Kasumi-1 (cell line): ENCODE measurements at places on chromosomes 7 and 10.

- DNase-seq: no peak
Observed at GRCh38 chr7:21656796-21657195, 114.0 kb downstream of the DNAH11 start.

- no peak for DNase-seq
Observed at GRCh38 chr7:143199040-143199439, 15.8 kb downstream of the TAS2R39 start.

- no peak for DNase-seq
Observed at GRCh38 chr10:100446130-100446761, 16.6 kb upstream of the WNT8B start.

- DNase-seq: no peak
Observed at GRCh38 chr7:132353936-132354335, 222.3 kb downstream of the PLXNA4 start.

DNA sequence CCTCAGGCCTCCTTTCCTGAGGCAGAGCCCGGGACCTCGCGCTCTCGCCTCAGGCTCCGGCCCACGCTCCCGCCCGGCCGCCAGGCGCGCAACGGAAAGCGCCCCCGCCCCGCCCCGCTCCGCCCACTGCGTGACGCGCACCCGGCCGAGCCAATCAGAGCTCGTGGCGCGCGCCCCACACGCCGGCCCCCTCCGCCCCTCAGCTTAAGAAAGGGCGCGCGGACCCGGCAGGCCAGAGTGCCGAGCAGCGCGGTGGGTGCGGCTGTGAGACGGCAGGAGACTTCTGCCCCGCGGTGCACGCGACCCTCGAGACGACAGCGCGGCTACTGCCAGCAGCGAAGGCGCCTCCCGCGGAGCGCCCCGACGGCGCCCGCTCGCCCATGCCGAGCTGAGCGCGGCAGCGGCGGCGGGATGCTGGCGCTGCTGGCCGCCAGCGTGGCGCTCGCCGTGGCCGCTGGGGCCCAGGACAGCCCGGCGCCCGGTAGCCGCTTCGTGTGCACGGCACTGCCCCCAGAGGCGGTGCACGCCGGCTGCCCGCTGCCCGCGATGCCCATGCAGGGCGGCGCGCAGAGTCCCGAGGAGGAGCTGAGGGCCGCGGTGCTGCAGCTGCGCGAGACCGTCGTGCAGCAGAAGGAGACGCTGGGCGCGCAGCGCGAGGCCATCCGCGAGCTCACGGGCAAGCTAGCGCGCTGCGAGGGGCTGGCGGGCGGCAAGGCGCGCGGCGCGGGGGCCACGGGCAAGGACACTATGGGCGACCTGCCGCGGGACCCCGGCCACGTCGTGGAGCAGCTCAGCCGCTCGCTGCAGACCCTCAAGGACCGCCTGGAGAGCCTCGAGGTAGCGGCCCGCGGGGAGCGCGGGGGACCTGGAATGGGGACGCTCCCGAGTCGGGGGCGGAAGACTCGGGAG is at the start of gene NPTX2:
TSS of gene NPTX2 (plus strand) at position 235 of the 909 bp plus-strand sequence. CDS start at position 412, 177 bp downstream.
- DNase-seq: no peak
